ENCODE measurements at places on chromosomes 12 and 14.
A peak's percentile ranks its signal among the peaks of the same experiment; 100 is the strongest.

DNA sequence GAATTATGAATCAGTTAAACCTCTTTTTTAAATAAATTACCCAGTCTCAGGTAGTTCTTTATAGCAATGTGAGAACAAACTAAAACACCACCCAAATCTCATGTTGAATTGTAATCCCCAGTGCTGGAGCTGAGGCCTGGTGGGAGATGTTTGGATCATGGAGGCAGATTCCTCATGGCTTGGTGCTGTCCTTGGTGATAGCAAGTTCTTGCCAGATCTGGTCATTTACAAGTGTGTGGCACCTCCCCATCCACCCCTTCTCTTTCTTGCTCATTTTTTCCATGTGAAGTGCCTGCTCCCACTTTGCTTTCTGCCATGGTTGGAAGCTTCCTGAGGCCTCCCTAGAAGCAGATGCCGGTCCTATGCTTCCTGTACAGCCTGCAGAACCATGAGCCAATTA, 102.1 kb upstream of the ANO4 start:
- DNase-seq = no peak

- no peak for DNase-seq
Measured at GRCh38 chr12:26120561-26121274, 4.1 kb downstream of the BHLHE41 start.

DNA sequence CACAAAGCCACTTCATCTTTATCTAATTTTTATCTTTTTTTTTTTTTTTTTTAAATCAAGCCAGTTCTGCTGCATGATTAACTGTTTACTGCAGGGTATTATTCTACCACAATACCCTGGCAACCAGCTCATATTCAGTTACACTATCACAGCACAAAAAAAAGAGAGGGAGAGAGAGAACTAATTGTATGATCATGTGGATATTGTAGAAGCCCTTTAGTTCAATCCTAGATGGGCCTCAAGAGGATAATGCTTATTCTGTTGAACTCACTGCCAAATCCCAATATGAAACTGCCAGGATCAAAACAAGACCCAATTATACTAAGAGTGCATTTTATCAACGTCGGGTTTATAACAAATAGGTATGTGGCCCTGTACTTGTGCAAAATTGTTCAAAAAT, 51.5 kb downstream of the MED13L start:
- DNase-seq = no peak

DNA sequence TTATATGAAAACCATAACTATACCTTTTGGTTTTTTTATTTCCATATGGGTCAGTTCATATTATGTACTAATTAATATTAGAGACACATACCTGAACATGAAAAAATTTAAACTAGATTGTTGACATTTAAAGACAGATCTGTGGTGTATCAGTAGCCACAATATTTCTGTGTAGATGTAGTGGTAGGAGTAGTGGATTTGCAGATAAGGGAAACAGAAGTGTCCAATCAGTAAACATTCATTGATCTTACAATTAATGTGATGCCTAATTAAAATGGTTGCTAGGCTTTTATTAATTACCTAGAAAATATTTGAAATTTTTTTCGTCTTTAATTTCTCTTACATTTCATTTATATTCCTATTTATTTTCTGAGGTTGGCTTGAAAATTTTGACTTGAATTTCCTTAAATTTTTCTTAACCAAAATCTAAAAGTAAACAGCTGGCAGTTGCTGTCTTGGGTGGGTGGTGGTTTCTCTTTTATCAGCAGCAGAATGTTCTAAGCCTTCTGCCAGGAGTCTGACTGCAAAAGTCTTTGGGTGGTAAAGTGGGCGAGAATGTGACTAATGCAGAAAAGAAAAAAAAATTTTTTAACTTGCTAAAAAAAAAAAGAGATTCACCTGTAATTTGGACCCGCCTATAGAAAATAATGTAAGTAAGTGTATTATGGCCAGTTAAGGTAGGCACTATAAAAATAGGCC, 2.4 kb downstream of the FGFR1OP2 start:
- DNase-seq = peak; percentile 20

DNA sequence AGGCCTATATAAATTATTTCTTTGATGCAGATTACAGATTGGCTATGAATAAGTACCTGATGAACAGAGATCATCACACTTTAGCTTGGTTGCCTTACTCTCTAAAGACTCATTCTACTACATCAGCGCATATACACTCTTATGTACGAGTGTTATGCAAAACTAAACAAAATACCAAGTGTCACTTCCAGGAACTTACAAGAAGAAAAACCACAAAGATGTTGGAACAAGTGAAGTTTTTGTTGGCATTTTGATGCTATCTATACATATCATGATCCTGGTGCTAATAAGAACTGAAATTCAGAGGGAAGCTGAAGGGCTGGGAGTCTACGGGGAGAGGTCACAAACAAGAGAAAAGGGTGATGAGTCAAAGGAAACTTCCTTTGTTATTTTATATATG, 47.9 kb upstream of the CERS5 start:
- DNase-seq = no peak

DNA sequence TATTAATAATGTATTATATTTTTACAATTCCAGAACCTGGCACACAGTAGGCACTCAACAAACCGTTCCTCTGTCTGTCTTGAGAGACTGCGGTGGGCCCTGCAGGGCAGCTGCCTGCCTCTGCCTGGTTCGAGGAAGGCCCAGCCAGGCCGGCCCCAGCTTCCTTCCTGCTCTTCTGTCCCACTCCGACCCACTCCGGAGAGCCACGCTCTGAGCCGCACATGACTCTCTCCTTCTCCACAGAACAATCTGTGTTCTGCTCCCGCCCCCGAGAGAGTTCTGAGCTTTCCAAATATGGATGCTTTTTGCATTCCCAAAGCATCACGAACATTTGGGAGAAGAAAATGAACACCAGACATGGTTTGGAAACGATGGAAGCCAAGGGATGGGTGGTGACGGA, 57.3 kb downstream of the TTC7B start:
- no peak for DNase-seq

DNA sequence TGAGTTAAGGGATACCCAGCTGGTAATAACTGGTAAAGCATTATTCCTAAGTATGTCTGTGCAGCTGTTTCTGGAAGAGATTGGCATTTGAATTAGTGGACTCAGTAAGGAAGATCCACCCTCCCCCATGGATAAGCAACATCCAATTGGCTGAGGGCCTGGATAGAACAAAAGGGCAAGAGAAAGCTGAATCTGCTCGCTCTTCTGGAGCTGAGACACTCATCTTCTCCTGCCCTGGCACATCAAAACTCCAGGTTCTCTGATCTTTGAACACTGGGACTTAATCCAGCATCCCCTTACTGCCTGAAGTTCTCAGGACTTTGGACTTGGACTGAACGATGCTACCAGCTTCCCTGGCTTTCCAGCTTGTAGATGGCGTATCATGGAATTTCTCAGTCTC, 63.1 kb upstream of the CNOT2 start:
- no peak for DNase-seq

DNA sequence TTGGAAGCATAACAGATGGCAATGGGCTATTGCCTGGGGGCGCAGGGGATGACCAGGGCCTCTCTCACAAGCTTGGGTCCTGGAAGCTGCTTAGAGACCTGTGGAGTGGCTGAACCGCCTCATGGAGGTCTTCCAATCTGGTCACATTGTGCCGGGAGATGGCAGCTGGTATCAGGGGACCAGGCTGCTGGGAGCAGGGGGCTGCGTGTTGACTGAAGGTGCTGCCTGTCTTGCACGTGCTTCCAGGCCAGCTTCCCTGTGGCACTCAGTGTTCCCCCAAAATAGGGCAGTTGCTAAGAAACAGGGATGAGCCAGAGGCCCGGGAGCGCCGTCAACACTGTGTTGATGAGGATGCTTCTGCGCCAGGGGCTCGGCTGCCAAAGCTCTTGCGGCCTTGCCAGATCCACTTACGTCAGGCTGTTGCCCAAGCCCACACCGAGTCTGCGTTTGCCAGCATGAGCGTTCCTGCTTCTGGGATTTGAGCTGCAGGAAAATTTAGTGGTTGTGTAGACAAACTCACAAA, 39.8 kb downstream of the ELK3 start:
- DNase-seq = no peak

GRCh38 chr12:51181558-51181957, 8.6 kb upstream of the TFCP2 start:
- DNase-seq = no peak
